Left renal pelvis (tissue), 4 donors: ENCODE measurements at places on chromosomes 6 and 20.
A peak's percentile ranks its signal among the peaks of the same experiment; 100 is the strongest.

- DNase-seq: no peak
Observed at GRCh38 chr6:4797587-4797986, 21.4 kb downstream of the CDYL start.

- DNase-seq: no peak
Observed at GRCh38 chr6:19153270-19153980, 683.7 kb upstream of the ID4 start.

- no peak for DNase-seq
Observed at GRCh38 chr20:48180618-48181017, 395.3 kb upstream of the SULF2 start.

- DNase-seq: no peak
Observed at GRCh38 chr6:116842459-116842858, 13.6 kb upstream of the GPRC6A start.

GRCh38 chr20:1775117-1775516, 117.5 kb upstream of the SIRPG start:
- no peak for DNase-seq

GRCh38 chr6:84639396-84639795, 125.0 kb downstream of the TBX18 start:
- no peak for DNase-seq

GRCh38 chr20:14235355-14235754, 102.1 kb downstream of the FLRT3 start:
- DNase-seq: no peak

- DNase-seq: peak; percentile 17
Observed at GRCh38 chr20:8790442-8791074, 278.3 kb upstream of the PLCB4 start.

DNA sequence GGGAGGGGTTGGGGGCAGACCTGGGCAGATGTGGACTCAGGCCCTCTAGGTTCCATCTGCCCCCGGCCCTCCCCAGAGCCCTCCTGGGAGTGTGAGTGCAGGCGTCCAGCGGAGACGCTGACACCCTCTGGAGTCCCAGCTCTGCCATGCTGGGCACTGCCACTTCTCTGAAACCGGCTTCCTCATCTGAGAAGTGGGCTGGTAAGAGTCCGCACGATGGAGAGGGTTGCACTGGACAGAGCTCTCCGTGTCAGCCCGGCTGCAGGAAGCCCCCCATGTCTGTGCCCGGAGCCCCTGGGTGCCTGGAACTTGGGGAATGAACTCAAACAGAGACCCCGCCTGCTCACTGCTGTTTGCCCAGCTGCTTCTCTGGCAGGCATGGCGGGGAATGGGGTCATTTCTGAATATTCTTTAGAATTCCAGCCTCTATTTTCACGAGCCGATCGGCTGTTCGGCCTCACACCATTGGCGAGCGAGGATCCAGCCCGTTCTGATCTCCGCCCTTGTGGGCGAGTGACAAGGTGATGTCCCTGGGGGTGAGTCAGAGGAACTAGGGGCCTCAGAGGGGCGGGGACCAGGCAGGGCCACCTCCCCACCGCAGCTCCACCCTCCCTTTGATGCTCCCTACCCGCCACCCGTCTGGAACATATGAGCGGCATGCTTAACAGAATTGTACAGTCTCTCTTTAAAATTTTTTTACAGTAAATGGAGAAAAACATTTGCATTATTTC, 47.8 kb upstream of the GATA5 start:
- no peak for DNase-seq

- no peak for DNase-seq
Observed at GRCh38 chr6:108200631-108201030, 34.8 kb downstream of the NR2E1 start.

DNA sequence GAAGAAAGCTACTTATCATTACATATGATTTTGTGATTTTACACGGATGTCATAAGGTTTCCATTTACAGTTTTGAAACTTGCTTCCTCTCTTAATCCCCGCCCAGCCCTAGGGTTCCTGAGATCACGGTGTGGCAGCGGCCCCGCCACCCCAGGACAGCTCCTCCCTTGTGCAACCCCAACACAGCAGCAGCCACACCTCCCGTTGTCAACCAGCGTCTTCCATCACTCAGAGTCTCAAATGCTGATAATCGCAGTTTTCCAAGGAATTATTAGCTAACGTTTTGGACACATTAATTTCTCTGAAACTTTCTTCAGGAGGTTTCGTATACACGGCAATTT, 204.8 kb downstream of the THBS2 start:
- DNase-seq: no peak
